Lower lobe of right lung (tissue), 2 donors: ENCODE measurements at places on chromosomes 2 and 18. TPM values are rescaled to one million over a fixed set of nuclear protein-coding genes. Genes with fewer than 3 reads are reported as not detected.

ANKRD30BL gene
- not detected for total RNA-seq

ADD2 gene
- 2.1 TPM for total RNA-seq

GRCh38 chr18:70373042-70373519 lies 84.2 kb downstream of the SOCS6 start:
- H3K4me1 ChIP-seq, result no peaks in the 10 kb centered on the region
- no peak overlapping the region for H3K27ac ChIP-seq
- no peaks in the 10 kb centered on the region for H3K36me3 ChIP-seq
- no peaks in the 10 kb centered on the region for H3K27me3 ChIP-seq

SNX17 gene
- 107 TPM for total RNA-seq

CFAP65 gene
- 7.6 TPM for total RNA-seq

- H3K36me3 ChIP-seq, result no peaks in the 10 kb centered on the region
- H3K27ac ChIP-seq, result no peak overlapping the region
Measured at GRCh38 chr2:165868211-165868610, 74.2 kb upstream of the GALNT3 start.

GRCh38 chr2:223328578-223328977 lies 273.6 kb downstream of the SCG2 start:
- DNase-seq, result no peak
- H3K27me3 ChIP-seq, result no peaks in the 10 kb centered on the region
- no peaks in the 10 kb centered on the region for H3K36me3 ChIP-seq
- H3K27ac ChIP-seq, result no peak overlapping the region

DNA sequence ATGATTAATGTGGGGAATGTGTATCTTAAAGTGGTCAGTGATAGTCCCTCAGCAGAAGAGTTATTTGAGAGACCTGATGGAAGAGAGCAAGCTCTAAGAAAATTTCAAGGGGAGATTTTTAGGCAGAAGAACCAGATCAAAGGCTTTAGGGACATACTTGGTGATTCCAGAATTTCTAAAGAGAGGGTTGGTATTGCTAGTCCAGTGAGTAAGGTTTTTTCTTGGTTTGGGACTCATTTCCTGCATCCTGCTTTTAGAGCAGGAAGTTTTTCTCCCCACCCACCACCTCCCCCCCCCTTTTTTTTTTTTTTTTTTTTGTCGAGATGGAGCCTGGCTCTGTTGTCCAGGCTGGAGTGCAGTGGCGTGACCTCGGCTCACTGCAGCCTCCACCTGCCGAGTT lies 42.7 kb upstream of the DYSF start:
- no peaks in the 10 kb centered on the region for H3K4me1 ChIP-seq
- no peak overlapping the region for H3K27ac ChIP-seq
- H3K36me3 ChIP-seq, result peaks cover 40% of the 10 kb centered on the region
- DNase-seq, result no peak
- H3K27me3 ChIP-seq, result no peaks in the 10 kb centered on the region

GRCh38 chr18:955384-956066 lies 50.9 kb downstream of the ADCYAP1 start:
- no peak for DNase-seq
- no peaks in the 10 kb centered on the region for H3K36me3 ChIP-seq
- no peaks in the 10 kb centered on the region for H3K4me1 ChIP-seq

- H3K27me3 ChIP-seq, result peaks cover 15% of the 10 kb centered on the region
- no peak overlapping the region for H3K4me3 ChIP-seq
- DNase-seq, result no peak
- no peaks in the 10 kb centered on the region for H3K4me1 ChIP-seq
- H3K27ac ChIP-seq, result no peak overlapping the region
Measured at GRCh38 chr2:97723156-97724072, 10.0 kb downstream of the ZAP70 start.

CHRNG gene
- total RNA-seq, result not detected

SERPINB7 gene
- total RNA-seq, result not detected

DNA sequence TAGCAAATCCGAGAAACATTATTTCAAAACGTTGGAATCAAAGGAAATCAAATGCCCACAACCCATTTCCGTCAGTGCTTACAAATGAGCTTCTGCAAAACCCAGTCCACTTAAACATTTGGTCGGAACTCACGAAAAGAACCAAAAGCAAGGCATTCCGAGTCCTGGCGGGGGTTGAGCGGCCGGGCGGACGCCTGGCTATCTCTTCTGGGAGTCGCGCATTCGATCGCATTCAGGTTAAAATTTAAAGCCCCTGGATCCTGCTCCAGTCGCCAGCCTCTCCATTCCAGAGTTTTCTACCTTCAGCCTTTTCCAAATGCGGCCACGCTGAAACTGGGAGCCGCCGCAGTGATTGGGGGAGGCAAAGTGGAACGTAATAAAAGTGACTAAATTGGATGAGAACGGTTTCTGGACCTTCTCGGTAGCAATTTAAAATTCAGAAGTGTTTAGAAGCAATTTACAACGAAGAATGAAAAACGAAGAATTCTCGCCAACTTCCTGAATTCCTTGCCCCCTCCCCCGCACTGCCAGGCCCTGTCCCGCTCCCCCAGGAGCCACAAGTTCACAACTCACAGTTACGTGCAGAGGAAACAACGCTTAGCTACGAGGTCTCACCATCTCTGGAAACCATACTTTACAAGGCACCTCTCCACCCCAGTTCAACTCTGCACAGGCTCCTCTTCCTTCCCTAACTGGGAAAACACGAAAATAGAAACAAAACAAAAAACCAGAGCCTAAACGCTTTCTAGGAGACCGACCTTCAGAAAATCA lies 1.7 kb upstream of the GATA6 start:
- peak overlapping the region; percentile 97 for H3K27ac ChIP-seq
- no peak for DNase-seq
- peak overlapping the region; percentile 79 for H3K4me3 ChIP-seq
- H3K27me3 ChIP-seq, result peaks cover 76% of the 10 kb centered on the region
